ENCODE measurements at places on chromosomes 13 and 19. TPM values are rescaled to one million over a fixed set of nuclear protein-coding genes. Genes with fewer than 3 reads are reported as not detected.

- DNase-seq: no peak
Measured at GRCh38 chr13:111650626-111651025, 330.2 kb downstream of the TEX29 start.

DNA sequence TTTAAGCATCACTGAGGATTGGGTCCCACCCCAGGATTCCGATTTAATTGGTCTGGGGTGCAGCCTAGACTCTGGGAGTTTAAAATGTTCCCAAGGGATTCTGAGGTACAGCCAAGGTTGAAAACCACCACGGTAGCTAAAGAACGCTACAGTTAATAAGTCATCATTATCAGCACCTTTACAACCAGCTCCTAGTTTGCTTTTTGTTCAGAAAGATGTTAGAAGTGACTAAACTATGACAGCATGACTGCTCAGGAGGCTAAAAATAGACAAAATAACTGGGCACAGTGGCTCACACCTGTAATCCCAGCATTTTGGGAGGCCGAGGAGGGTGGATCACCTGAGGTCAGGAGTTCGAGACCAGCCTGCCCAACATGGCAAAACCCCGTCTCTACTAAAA lies 11.7 kb upstream of the EPSTI1 start:
- no peak for DNase-seq

Gene ANGPTL8
- not detected for total RNA-seq

Gene PLPPR3
- not detected for total RNA-seq

Gene FFAR2
- total RNA-seq: not detected

- peak; percentile 76 for DNase-seq
Measured at GRCh38 chr19:3304871-3305423, 61.4 kb upstream of the NFIC start.

Gene OR7C1
- total RNA-seq: not detected

Gene C19orf85
- total RNA-seq: not detected

GRCh38 chr13:21171420-21171819 lies 4.9 kb downstream of the SKA3 start:
- no peak for DNase-seq

DNA sequence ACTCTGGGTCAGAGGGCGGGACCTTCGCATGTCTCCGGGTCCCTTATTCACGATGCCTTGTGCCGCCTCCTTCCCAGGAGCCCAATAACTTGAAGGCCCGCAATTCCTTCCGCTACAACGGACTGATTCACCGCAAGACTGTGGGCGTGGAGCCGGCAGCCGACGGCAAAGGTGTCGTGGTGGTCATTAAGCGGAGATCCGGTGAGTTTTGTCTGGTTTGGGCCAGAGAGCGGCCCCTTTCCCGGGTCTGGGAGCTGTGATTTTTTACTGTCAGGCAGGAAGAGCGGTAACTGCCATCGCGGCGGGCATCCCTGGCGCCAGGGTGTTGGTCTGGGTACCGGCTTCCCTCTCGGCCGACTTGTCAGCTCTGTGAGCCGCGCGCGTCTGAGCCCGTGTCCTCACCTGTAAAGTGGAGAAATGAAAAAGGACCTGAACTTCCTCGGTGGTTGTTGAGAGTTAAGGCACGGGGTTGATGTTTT lies 800 bp downstream of the RPL28 start:
- DNase-seq: no peak

DNA sequence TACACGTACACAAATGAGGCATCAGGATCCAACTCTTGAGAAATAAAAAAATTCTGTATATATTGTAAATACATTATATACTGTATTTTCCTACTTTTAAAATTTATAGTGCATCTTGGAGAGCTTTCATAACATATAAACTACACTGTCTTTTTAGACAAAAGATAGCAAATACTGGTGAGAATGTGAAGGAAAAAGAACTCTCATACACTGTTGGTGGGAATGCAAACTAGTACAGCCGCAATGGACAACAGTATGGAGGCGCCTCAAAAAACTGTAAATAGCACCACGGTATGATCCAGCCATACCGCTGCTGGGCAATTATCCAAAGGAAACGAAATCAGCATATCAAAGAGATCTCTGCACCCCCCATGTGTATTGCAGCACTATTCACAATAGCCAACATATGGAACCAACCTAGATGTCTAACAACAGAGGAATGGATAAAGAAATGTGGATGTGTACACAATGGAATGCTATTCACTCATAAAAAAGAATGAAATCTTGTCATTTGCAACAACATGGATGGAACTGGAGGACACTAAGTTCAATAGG lies 292.4 kb downstream of the EFNB2 start:
- DNase-seq: no peak

DNA sequence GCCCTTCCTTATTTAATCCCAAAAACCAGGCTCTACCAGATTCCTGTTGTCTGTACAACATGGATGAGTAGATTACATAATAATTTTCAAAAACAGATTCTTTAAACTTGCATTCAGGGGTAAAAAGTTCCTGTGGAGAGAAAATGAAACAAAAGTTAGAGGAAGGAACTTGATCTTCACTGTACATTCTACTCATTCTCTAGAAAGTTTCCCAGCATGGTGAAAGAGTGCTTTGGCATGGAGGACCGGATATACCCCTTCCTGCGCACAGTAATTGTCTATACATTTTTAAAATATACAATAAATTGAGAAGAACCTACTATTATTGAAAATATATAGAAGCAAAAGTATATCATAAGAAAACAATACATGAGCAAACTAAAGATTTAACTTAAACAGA lies 274.2 kb downstream of the ITGBL1 start:
- no peak for DNase-seq

DNA sequence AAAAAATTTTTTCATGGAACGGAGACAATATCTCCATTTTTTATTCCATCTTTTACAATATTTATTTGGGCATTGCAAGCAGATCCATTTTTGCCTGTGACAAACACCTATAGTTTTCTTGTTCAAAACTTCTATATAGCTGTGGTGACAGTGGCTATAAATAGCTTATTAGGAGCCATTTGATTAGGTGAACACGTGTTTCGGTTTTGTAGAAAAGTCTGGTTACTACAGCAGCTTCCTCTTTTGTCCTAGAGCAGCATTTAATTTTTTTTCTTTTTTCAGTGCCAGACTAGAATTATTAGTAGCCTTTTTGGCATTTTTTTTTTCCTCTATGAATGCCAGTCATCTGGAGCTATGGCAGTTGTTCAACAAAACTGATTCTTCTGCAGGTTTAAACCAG lies 123.5 kb downstream of the RXFP2 start:
- DNase-seq: no peak

Gene PINLYP
- 1.3 TPM for total RNA-seq

- DNase-seq: no peak
Measured at GRCh38 chr13:49044836-49045235, 69.1 kb downstream of the FNDC3A start.

Gene FCER2
- 52.7 TPM for total RNA-seq

Gene TEX29
- 0.40 TPM for total RNA-seq

GRCh38 chr19:6947745-6948144 lies 60.4 kb downstream of the ADGRE1 start:
- peak; percentile 8 for DNase-seq

GRCh38 chr13:64672751-64673150 lies 2557.4 kb downstream of the PCDH9 start:
- DNase-seq: no peak

Gene PPM1N
- 1.1 TPM for total RNA-seq

Gene ZNF223
- total RNA-seq: 0.50 TPM

GRCh38 chr19:3855320-3855719 lies 13.5 kb downstream of the ZFR2 start:
- no peak for DNase-seq

DNA sequence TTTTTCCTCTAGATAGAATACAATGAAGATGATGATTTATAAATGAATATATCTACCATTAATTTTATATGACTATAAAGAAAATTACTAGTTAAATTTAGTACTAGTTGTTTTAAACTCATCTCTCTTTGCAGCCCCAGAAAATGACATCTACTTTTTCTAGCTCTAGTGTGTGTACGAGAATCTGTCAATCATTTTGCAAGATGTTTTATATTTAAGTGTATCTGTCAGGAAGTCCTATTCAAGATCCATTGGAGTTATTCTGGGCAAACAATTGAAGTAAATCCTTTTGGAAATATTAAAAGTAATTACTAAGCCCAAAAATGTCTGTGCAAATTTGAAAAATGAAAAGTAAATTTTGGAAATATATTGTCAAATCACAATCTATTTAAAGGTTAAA lies 144.3 kb upstream of the PCDH9 start:
- no peak for DNase-seq

Gene ZNF585A
- total RNA-seq: 10.2 TPM

Gene FLT1
- total RNA-seq: 29.0 TPM

GRCh38 chr19:57192077-57192420 lies 749 bp downstream of the ZNF264 start:
- no peak for DNase-seq

DNA sequence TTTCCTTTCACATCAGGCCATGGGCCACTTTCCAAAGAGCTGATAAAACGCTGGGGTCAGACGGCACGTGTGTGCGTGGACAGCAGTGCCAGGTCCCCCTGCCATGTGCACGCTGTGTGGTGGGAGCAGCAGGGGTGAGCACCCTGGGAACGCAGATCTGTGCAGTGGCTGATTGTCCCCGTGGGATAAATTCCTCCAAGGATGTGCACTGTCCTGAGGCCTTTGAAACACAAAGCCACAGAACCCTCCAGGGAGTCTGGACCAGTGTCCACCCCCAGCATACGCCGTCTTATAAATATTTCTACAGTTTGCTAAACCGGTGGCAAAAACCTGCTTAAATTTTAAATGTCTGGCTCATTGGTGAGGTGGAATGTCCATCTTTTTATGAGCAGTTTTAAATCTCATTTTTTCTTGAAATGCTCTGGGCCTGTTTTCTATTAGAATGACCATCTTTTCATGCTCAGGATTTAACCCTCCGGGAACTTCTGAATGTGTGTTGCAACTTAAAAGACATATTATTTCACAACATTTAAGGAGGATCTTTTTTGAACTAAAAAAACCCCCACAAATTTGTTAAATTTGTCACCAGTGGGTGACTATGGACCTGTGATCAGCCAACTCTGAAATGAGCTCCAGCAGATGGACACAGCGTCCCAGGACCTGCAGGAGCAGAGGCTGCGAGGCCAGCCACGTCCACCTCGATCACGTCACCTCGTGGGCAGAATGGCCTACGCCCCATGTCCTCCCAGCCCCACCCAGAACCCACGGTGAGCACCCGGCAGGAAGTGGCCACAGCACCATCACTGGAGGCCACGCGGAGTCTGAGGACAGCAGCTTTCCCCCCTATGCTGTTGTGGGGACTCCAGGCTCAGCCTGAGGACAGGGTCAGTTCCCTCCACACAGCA lies 68.6 kb downstream of the RASA3 start:
- DNase-seq: no peak

DNA sequence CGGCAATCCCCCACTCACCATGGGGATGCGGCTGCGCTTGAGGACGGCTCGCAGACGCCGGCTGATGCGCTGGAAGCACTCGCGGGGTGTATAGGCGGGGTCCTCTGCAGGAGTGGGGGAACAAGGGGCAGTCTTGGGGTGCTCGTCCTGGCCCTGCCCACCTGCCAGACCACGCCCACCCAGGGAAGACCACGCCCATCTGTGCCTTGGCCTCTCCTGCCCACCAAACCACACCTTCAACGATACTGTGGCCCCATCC lies 6.7 kb downstream of the RNU6-9 start:
- no peak for DNase-seq

- DNase-seq: no peak
Measured at GRCh38 chr13:92196591-92197256, 798.3 kb downstream of the GPC5 start.

GRCh38 chr19:42023121-42023942 lies 29.3 kb upstream of the ATP1A3 start:
- no peak for DNase-seq

GRCh38 chr13:28297341-28297740 lies 159.0 kb downstream of the PAN3 start:
- DNase-seq: no peak
